Hematopoietic multipotent progenitor cell treated with erythropoietin and hydrocortisone succinate and interleukin-3 and kit ligand, for 8 days (in vitro differentiated cells): ENCODE measurements at places on chromosomes 3 and 15.

DNA sequence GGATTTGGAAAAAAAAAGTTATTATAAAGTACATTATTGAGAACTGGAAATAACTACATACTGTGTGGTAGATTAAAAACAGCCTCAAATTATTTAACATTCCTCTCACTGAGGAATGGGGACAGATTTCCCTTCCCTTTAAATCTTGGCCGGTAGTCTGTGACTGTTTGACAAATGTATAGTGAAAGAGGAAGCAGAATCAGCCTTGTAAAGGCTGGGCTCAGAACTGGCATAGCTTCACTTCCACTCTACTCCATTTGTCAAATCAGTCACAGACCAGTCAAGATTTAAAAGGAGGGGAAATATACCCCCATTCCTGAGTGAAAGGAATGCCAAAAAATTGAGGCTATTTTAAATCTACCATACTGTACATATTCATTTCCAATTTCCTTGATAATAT, 18.2 kb upstream of the B4GALT4 start:
- no peak for DNase-seq

DNA sequence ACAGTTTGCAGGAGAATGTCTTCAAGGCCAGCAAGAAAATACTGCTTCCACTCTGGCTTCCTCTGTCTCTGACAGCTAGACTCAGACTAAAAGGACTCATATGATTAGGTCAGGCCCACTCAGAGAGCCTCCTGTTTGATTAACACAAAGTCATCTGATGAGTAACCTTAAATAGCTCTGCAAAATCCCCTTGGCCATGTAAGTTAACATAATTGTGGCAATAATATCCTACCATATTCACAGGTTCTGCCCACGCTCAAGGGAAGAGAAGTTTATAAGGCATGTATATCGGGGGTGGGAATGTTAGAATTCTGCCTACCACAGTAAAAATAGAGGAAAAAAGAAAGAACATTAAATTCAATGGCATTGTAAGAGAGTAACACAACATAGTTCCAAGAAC, 20.6 kb upstream of the HHATL start:
- DNase-seq: no peak

- peak; percentile 68 for DNase-seq
Observed at GRCh38 chr3:182710557-182711157, 82.6 kb upstream of the ATP11B start.

DNA sequence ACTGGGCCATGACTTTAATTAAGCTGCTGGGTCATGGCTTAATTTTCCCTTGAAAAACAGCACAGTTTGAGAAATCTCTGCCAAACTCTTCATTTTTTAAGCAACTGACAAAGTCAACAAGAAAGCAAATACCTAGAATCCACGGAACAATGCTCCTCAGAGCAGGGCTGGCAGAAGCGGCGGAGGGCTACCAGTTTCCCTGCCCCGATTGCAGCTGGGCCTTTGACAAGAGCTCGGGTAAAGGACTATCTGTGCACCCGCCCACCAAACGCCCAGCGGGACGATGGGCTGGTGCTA, 1.2 kb downstream of the GOLIM4 start:
- DNase-seq: no peak

- DNase-seq: no peak
Observed at GRCh38 chr3:16568532-16568931, 36.7 kb downstream of the DAZL start.
